ENCODE measurements at places on chromosomes 7 and 10.

DNA sequence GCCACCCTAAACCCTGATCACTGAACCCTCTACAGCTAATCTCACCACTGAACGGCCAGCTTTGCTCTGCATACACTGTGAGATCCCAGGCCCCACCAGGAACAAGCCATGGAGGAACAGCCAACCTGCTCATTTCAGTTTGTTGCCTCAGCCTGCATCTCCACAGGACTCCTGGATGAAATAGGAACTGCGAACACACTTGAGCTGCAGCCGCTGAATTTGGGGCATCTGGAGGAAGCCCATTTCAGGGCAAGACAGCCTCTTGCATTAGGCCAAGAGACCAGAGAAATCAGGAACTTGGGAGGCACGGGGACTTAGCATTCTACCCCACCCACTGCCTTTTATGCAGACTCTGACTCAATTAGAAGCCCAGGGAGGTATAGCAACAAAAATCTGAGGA, 14.5 kb upstream of the EGR2 start:
- DNase-seq: no peak

- DNase-seq: no peak
Measured at GRCh38 chr7:13577566-13578145, 411.8 kb downstream of the ETV1 start.

DNA sequence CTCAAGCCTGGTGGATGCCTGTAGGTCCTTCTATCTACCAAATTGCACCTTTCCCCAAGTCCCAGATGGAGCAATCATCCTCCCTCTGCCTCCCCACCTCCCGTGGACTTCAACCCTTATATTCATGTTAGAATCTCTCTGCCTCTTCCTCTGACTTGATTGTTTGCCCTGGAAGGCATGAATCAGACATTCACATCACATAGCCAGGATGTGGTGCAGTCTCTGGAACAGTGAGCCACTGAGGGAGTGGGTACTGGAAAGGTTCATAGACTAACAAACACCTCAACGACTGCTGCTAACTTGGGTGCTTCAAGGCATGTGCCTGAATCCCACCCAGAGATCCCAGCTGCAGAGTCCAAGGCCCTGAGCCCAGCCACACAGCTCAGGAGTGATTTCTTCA, 494.0 kb downstream of the TNS3 start:
- DNase-seq: no peak

DNA sequence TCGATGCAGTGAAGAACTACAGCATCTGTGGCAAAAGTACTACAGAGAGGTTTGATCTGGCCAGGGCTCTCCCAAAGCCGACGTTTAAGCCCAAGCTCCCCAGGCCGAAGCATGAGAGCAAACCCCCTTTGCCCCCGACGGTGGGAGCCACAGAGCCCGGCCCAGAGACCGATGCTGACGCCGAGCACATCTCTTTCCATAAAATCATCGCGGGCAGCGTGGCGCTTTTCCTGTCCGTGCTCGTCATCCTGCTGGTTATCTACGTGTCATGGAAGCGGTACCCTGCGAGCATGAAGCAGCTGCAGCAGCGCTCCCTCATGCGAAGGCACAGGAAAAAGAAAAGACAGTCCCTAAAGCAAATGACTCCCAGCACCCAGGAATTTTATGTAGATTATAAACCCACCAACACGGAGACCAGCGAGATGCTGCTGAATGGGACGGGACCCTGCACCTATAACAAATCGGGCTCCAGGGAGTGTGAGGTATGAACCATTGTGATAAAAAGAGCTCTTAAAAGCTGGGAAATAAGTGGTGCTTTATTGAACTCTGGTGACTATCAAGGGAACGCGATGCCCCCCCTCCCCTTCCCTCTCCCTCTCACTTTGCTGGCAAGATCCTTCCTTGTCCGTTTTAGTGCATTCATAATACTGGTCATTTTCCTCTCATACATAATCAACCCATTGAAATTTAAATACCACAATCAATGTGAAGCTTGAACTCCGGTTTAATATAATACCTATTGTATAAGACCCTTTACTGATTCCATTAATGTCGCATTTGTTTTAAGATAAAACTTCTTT, 2.3 kb downstream of the LRRTM3 start:
- no peak for DNase-seq

- no peak for DNase-seq
Measured at GRCh38 chr7:138625849-138626230, 75.3 kb downstream of the SVOPL start.

DNA sequence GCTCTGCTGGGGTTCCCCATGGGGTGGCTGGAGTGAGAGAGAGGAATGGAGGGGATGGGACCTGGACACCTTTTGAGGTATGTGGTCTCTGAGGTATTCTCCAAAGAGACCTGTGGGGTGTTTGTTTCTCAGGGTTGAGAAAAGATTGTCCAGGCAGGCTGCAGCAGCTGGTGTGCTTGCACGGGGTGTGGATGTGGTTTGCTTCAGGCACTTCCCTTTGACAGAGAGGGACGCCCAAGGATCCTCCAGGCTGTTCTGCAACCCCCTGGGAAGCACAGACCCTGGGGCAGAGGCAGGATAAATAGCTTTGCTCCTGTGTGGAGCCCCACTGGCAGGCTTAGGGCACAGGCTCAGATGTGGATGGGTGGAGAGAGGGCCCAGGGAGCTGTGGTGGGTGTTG, 115.1 kb upstream of the AGK start:
- DNase-seq: no peak

GRCh38 chr10:114802177-114802576, 19.4 kb upstream of the FHIP2A start:
- DNase-seq: no peak

DNA sequence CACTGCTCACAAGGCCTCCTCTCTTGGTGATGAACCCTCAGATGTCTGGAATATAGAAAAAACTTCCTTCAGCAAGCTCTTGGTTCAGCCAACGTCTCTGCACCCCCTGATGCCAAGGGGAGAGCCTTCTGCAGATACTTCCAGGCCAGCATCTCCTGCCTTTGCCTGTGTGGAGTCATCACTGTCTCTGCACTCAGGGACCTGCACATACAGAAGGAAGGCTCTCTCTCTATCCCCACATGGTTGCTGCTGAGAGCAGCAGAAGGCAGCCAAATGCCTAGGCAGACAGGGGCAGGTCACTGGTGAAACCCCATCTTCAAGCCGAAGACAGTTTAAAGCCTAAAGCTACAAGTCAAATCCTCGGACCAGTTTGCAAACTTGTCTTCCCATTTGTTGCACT, 137.6 kb downstream of the WDR11 start:
- no peak for DNase-seq

DNA sequence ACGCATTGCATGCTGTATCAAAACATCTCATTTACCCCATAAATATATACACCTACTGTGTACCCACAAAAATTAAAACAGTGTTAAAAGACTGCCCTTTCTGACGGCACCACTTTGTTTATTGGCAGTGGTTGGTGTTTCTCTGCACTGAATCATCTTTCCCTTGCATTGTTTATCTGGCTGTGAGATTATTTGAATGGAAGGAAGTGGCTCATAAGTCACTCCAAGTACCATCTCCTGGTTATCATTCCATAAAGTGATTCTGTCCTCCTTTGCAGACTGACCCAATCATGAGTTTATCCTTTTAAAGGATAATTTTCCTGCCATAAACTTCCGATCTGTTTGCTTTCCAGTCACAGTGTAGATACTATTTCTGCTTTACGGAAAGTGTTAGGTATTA, 183.8 kb downstream of the CAMK1D start:
- no peak for DNase-seq

DNA sequence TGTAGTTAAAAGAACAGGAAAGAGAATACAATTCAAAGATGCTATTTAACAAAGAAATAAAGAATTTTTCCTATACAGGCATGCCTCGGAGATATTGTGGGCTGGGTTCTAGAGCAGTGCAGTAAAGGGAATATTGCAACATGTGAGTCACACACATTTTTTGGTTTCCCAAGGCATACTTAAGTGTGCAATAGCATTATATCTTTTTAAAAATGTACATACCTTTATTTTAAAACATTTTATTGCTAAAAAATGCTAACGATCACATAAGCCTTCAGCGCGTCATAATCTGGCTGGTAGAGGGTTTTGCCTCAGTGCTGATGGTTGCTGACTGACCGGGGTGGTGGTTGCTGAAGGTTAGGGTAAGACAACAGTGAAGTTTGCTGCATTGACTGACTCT, 54.4 kb downstream of the ESYT2 start:
- no peak for DNase-seq

GRCh38 chr7:70527520-70528115, 604.3 kb upstream of the GALNT17 start:
- no peak for DNase-seq
